ENCODE measurements at places on chromosomes 7 and 10.

DNA sequence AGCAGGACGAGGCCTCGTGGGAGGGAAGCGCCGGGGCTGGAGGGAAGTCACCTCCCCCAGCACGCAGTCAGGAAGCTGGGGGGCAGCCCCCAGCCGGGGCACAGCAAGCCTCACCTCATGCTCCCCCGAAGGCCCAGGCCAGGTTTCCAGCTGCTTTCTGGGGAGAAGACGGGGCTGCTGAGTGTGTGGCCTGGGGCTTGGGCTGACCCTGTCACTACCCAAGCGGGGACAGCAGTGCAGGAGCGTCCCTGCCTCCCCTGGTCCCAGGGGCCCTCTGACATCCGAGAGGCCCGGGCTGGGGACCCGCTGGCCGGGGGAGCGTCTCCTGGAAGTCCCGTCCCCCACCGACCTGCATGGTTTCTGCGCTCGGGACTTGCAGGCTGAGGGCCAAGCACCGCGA is 19.7 kb upstream of the NKX6-2 start:
- no peak for DNase-seq

DNA sequence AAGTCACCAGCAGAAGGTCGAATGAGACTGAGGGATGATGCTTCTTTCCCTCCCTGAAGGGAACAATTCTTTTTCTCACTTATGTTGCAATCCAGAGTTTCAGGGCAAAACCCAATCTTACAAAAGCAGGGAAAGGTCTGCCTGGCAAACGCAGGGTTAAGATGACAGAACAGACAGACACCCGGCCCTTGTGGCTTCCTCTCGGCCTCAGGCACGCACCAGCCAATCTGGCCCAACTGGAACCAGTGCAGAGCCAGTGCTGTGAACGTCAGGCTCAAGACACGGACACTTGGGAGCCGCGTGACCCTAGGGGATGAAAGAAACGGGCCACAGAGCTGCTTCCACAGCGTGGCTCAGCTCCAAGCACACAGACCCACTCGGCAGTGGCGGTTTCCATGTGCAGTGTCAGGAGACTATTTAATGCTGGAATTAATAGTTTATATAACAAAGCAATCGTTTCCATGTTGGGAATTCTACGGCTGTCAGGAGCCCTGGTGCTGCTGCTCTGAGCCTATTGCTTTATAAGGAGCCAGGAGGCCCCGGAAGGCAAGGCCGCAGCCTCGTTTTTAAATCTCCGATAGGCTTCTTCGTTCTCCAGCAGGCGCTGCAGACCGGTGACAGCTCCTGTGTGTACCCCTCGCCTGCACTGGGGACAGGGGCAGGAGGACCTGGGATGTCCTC is 198.4 kb downstream of the DIP2C start:
- no peak for DNase-seq

- no peak for DNase-seq
Measured at GRCh38 chr7:127245002-127245401, 7.7 kb downstream of the GRM8 start.

GRCh38 chr7:69110450-69111050 is 487.7 kb upstream of the AUTS2 start:
- no peak for DNase-seq

- DNase-seq: no peak
Measured at GRCh38 chr10:113073549-113074189, 123.6 kb downstream of the TCF7L2 start.

DNA sequence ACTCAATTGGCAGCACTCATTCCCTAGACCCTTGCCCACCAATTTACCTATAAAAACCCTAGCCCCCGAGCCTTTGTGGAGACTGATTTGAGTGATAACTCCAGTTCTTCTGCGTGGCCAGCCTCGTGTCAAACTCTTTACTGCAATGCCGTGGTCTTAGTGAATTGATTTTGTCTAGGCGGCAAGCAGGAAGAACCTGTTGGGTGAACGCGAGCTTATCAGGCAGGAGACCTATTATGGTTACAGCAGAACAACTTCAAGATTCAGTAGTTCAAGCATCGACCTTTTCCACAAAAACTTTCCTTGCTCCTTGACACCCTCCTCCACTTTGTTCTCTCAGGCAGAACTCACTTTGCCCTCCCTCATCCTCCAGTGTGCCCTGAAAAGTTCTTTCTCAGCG is 12.2 kb downstream of the SSMEM1 start:
- no peak for DNase-seq

GRCh38 chr7:90587766-90588165 is 8.4 kb upstream of the CDK14 start:
- DNase-seq: no peak

DNA sequence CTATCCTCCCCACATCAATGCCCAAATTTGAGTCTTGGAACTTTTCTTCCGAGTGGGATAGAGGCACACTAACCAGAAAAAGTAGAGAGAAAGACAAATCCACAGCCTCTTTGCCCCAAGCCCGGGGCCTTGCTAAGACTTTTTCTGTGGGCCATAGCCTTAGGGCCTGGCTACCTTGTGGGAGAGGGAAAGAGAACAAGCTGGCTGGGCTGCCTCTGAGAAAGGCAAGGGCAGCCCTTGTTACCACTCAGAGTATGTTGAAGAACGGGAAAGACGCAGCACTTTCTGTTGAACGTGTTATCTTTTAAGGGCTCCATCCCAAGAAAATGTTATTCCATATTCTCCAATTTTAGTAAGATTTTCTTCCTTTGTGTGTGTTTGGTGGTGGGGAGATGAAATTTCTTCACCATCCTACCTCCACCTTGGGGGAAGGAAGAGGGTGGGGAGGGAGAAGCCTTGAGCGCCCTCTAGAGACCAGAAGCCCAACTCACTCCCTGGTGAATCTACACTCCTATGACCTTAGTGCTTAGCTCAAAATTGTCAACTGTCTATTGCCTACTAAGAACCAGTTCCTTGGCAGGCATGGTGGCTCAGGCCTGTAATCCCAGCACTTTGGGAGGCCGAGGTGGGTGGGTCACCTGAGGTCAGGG is 3.9 kb upstream of the NRF1 start:
- DNase-seq: no peak

- DNase-seq: no peak
Measured at GRCh38 chr7:92682903-92683539, 92.8 kb upstream of the FAM133B start.

- no peak for DNase-seq
Measured at GRCh38 chr10:51008346-51008745, 65.9 kb upstream of the PRKG1 start.

GRCh38 chr7:23117841-23118240 is 12.3 kb downstream of the KLHL7 start:
- no peak for DNase-seq
